ENCODE measurements at places on chromosomes 11 and 22.

- no peak for DNase-seq
Observed at GRCh38 chr11:6040874-6041273, 10.3 kb upstream of the OR56A1 start.

DNA sequence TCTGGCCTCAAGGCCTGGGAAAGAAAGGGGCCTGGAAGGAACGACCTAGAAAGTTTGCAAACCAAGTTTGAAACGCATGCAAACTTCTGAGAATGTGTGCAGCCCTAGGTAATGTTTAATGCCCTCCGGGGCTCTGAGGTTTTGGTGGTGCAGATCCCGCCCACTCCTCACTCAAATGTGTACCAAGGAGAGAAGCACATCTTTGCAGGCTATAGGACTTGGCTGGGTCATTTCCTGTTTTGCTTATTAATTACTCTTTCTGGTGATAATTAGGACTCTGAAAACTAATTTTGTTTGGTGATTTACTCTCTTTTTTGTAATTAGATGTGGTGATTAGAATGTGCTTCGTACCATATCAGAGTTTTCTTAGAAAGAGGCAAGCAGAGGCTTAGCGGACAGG lies 625.9 kb upstream of the CADM1 start:
- DNase-seq, result no peak

GRCh38 chr11:1763796-1764661 lies at the start of gene CTSD:
CTSD (minus strand) TSS chr11:1763927; CDS start chr11:1763859, 68 bp downstream.
- DNase-seq, result no peak

GRCh38 chr11:113034576-113034975 lies 73.4 kb downstream of the NCAM1 start:
- DNase-seq, result no peak

DNA sequence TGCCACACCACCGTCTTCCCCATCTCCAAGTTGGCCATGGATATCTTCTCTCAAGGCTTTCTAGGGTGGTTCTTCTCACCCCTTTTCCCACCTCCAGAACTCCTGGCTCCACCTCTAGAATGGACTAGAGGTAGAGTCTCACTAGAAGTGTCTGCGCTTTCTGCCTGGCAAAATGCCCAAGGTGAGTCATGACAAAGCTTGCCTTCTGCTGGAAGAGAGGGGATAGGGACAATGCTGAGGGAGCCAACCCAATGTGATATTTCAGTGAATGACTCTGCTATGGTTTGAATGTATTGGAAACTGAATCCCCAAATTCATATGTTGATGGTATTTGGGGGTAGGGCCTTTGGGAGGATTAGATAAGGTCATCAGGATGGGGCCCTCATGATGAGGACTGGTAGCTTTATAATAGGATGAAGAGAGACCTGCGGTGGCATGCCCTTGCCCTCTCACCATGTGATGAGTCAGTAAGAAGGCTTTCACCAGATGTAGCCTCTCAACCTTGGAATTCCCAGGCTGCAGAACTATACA lies 4.1 kb upstream of the CD82 start:
- DNase-seq, result no peak

DNA sequence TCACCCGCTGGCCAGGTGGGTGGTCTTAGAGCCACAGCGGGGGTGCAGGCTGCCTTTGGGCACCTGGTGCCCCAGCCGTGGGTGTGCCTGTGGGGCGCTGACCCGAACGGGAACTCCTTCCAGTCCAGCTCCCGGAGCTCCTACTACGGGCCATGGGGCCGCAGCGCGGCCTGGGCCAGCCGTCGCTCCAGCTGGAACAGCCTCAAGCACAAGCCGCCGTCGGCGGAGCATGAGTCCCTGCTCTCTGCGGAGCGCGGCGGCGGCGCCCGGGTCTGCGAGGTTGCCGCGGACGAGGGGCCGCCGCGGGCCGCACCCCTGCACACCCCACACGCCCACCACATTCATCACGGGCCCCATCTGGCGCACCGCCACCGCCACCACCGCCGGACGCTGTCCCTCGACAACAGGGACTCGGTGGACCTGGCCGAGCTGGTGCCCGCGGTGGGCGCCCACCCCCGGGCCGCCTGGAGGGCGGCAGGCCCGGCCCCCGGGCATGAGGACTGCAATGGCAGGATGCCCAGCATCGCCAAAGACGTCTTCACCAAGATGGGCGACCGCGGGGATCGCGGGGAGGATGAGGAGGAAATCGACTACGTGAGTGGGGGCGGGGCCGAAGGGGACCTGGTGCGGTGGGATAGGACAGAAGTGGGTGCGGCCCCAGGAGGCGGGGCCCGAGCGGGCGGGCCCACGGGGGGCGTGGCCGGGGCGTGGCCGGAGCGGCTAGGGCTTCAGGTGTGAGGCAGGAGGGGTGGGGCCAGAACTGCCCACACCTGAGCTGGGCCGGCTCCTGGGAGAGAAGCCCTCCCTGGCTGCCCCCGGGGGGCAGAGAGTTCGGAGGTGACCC lies 91.5 kb downstream of the CACNA1I start:
- no peak for DNase-seq

DNA sequence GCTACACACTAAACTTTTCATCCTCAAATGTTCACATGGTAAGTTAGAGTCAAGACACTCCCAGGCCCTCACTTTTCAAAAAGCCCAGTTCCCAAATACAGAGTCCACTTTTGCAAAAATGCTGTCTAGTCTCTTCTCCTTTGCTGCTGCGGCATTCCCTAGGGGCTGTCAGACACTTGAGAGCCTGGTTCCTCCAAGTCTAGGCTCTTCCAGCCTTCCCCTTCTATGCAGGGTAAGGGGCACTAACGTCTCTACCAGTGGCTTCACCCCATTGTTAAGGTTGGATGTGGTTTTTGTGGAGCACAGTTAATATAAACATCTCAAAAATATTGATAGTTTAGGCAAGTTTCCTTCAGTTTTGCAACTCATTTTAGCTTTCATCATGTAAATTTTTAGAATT lies 181.5 kb downstream of the KIF18A start:
- DNase-seq, result no peak

- no peak for DNase-seq
Observed at GRCh38 chr22:35381424-35382009, 621 bp downstream of the HMOX1 start.

DNA sequence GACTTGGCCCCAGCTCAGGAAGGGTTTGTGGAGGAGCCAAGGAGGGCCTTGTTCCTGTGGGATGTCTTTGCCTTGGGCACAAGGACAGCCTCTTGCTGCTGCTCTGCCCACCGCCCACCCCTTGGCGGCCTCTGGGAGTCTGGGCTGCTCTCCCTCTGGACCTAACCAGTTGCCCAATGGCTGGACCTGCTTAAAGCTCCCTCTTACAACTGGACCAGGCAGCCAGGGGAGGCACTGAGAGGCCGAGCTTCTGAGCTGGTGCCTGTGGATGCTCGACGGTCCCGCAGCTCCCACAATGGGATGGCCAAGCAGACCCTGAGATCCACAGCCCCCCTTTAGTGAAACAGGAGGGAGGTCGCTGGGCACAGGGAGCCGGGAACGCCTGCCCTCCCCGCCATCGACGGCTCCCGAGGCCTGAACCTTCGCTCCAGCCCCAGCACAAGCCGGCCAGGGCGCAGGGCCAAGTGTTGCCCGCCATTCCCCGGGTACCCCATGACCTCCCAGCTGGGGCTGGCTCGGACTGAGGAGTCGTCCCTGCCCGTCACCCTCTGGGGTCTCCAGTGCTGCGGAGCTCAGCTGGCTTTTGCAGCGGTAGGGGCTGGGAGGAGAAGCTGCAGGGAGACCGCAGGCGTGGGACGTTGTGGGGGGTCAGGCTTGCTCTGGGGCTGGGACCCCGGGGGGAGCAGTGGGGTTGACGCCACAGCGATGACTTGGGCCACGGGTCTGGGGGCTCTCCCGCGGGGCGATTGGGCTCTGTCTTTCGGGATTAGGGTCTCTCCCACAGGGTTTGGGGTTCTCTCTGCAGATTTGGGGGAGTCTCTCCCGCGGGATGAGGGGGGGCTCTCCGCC lies 584 bp upstream of the GAL start:
- no peak for DNase-seq

DNA sequence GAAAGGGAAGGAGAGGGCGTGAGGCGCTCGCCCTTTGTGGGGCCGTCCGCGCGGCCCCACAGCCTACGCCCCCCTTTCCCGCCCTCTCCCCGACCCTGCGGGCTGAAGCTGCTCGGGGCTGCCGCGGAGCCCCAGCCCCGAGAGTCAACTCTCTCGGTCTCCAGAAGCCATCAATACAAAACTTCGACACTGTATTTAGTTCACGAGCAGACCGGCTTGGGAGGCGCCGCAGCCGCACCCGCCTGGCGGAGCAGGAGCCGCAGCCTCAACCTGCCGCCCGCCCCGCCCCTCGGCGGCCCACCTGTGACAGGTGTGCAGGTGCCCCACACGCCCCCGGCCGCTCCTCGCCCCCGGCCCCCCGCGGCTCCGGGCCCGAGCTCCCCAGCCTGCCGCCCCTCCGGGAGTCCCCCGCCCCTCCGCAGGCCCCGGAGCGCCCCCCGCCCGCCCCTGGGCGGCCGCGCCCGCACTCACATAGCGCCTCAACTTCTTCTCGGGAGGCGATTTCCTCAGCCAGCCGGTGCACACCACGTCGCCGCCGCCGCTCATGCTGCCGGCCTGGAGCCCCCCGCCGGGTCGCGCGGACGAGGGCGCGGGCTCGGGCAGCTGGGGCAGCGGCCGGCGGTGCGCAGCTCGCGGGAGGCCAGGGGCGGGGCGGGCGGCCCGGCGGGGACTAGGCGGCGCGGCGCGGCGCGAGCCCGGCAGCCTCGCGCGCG lies at the start of gene GAB2:
Gene GAB2 (minus strand): TSS at position 646 of the 713 bp plus-strand sequence. CDS start 100 bp downstream, at position 546.
- DNase-seq, result no peak

DNA sequence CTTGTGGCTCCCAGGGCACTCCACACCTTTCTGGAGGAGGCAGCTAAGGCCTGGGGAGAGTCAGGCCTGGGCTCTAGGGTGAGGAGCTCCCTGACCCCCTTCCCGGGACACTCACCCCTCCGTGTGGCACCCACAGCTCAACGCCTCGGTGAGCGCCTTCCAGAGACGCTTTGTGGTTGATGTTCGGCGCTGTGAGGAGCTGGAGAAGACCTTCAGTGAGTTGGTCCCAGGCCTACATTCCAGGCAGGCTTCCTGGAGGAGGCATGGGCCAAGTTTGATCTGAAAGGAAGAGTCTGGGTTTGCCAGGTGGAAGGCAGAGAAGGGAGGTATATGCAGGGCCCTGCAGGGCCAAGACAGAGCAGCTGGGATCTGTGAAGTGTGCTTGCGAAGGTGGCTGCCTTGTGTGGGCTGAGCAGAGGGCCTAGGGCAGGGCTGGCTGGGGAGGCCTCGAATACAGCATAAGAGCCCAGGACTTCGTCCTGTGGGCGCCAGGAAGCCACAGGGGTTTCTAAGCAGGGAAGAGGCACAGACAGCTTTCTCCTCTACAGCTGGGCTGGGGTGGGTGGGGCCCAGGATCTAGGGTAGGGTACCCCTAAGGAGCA lies 2.9 kb downstream of the TCIRG1 start:
- DNase-seq, result no peak

DNA sequence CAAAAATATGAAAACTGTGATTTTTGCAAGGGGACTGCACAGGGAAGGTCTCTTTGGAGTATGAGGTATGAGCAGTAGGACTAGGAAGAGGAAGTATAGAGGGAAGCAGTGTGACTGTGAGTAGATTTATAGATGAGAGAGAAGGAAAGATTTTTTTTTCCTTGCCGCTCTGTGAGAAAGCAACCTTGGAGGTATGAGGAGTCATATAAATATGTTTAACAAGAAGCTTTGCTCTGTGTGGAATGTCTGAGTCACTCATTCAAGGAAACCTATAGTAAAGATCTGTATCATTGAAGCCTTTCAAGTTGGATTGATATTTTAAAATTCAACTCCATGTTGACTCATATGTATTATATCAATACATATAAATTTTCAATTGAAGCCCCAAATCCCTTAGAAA lies 26.2 kb downstream of the DNHD1 start:
- no peak for DNase-seq

DNA sequence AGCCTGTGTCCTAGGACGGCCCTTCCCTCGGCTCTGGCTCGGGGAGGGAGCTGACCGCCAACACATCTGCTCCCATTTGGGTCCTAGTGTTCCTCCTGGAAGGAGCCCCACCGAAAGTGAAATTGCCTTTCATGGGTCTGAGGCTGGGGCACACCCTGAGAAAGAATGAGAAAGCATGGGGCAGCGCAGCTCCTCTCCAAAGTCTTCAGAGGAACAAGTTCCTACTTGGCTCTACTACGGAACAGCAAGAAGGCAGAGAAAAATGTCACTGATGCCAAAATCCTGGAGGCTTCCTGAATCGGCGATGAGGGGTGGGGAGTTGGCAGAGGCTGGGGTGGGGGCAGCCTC lies 41.5 kb upstream of the MYEOV start:
- no peak for DNase-seq

GRCh38 chr11:121553806-121554205 lies 101.0 kb upstream of the SORL1-AS1 start:
- no peak for DNase-seq

DNA sequence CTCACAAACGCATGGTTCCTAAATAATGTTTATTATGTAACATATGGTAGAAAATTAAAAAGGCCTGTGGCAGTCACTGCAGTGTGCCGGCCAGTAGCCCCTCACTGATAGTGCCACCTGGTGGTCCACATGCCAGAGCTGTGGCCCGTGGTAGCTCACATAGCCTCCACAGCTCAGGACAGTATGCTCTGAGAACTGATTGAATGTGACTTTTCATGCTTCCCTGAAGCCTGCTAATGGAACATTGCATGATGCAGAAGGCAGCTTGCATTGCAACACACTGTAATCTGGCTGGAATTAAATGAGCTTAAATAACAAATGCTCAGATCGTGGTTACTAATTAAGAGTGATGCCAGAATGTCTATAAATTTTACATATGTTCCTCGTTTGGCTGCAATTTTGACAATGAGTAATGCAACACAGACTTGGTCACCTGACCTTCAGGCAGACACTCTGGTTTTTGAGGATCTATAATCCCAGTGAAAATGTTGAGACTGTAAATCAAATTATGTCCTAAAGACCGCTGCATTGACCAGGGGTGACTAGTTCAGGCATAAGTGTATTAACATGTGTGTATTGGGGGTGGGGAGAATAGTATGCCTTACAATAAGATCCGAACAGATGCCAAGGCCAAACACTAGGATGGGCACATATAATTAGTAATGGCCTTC lies 566.4 kb downstream of the METTL15 start:
- DNase-seq, result no peak

- DNase-seq, result no peak
Observed at GRCh38 chr22:19232623-19233022, 54.1 kb upstream of the SLC25A1 start.
